NCI-H69 (cell line): ENCODE measurements at places on chromosomes 3 and 15.

- DNase-seq = no peak
Measured at GRCh38 chr3:31936420-31937060, 44.5 kb downstream of the OSBPL10 start.

DNA sequence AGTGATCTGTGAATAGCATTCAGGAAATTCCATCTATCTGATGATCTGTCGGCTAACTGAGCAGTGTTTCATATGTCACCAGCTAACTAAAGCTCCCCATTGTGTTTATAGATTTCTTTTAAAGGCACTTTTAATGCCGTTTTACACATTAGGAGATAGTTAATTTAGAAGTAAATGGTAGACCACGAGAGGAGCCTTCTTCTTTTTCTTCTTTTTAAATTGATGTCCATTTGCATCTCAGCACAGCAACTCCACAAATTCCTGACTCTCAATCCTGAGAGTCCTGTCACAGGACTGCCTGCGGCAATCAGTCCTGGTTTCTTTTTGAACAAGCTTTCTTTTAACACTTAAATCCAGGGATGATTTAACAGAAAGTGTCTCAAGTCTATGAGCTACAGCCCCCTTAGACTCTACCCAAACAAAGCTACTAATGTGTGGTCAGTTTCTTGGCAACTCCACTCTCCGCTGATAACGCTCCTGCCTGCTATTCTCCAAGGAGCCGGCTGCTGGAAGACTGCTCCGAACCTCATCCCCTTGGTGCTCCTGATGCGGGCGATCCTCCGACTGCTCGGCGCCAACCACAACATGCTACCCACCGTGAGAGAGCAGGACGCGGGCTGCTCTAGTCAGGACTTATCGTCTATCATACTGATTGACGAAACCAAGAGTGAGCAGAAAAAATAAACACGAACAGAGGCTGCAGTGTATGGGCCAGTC is 421.4 kb downstream of the MECOM start:
- DNase-seq = peak; percentile 13

- peak; percentile 10 for DNase-seq
Measured at GRCh38 chr15:29776859-29777258, 45.4 kb downstream of the TJP1 start.

- DNase-seq = no peak
Measured at GRCh38 chr3:177467247-177467985, 270.1 kb upstream of the TBL1XR1 start.

DNA sequence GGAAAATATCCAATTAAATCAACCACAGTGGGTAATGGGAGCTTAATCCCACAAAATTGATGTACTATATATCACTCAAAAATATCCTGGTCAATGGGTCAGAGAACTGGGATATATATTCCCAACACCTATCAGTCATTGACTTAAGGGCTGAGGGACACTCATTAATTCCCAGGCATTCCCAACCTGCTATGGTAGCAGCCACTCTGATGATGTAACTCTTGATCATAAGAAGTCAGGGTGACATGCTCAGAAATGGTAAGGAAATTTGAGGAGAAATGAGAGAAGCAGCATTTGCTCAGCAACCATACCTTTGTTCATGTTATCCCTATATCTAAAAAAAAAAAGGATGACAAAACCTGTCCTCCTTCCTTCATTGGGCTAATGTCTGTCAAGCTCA is 3.1 kb upstream of the PLOD2 start:
- no peak for DNase-seq

GRCh38 chr15:27092390-27092789 is 121.4 kb downstream of the GABRG3 start:
- DNase-seq = no peak

- peak; percentile 93 for DNase-seq
Measured at GRCh38 chr15:90165659-90166489, 35.3 kb upstream of the SEMA4B start.

GRCh38 chr3:147654827-147655226 is 245.7 kb downstream of the ZIC1 start:
- no peak for DNase-seq

- DNase-seq = peak; percentile 2
Measured at GRCh38 chr3:47288966-47289910, 6.5 kb downstream of the KLHL18 start.

DNA sequence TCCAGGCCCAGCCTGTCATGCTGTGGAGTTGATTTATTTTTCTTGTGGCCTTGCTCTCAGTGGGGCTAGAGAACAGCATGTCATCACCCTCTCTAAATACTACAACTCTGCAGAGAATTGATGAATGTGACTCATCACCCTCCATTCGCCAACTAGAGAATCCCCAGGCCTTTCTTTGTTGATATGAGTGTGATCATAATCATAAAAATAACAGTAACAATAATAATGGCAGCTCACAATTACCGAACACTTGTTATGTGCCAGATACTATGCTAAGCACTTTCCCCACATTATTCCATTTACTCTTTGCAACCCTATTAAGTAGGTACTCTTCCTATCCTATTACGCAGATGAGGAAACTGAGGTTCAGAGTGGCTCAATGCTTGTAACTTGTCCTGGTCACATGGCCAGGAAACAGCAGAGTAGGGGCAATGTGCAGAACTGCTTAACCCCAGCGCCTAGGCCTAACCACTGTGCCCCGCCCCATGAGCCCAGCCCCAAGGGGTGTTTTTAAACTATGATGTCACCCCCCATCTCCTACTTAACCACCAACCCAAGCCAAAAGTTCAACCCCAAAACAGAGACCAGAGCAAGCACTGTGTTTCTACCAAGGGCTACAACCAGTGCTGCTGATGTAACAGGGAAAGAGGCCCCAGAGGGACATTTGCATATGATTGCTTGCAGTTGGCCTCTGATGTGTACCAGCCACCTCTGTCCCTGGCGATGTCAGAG is 104.5 kb downstream of the ADCY5 start:
- DNase-seq = no peak

DNA sequence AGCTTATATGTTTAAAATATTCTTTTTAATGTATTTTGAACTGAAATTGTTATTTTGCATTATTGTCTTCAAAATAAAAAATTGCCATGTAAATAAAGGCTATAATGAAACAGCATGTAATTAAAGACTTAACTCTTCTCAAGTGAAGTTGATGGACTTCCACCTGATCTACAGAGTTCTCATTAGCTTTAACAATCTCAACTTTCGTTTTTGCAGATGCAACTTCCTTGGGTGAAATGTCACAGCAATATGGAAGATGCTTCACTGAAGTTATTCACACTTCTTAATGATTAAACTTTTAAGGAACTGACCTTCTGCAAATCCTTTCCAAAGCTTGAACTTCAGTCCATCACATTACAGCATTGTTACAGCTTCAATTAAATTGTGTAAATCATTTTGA is 63.6 kb downstream of the OSTN start:
- no peak for DNase-seq

DNA sequence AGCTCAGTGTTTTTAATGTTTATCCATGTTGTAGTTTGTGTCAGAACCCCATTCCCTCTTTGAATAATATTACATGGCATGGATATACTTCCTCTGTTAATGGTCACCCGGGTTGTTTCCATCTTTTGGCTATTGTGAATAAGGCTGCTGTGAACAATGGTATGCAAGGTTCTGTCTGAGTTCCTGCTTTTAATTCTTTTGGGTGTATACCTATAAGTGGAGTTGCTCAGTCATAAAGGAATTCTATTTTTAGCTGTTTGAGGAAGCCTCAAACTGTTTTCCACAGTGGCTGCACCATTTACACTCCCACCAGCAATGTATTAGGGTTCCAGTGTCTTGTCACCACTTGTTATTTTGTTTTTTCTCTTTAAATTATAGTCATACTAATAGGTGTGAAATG is 99.6 kb downstream of the SLC25A26 start:
- no peak for DNase-seq

GRCh38 chr15:100633763-100634075 is 31.3 kb downstream of the ASB7 start:
- no peak for DNase-seq

- DNase-seq = no peak
Measured at GRCh38 chr3:127690106-127690505, 17.4 kb downstream of the ABTB1 start.

DNA sequence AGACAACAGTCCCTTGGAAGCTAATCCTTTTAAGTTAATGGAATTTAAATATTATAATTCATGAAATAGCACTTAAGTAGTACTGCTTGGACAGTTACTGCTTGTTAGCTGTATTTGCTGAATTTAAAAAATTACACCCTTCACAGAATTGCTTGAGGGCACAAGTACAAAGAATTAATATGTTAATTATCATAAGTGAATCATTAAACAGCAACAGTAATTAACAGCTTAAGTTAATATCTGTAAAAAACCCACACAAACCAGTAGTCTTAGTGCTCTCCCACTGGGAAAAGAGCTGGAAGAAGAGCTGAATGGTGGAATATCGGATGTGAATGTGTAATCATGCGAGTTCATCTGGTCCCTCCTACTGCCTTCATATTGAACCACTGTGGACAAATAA is 232.0 kb downstream of the CD47 start:
- DNase-seq = peak; percentile 84
